ENCODE measurements at places on chromosomes 16 and 17. TPM values are rescaled to one million over a fixed set of nuclear protein-coding genes. Genes with fewer than 3 reads are reported as not detected.

ITGAX gene
- polyA plus RNA-seq: not detected

HEXIM1 gene
- 17.7 TPM for polyA plus RNA-seq

NOL3 gene
- polyA plus RNA-seq: 19.4 TPM

CCDC200 gene
- polyA plus RNA-seq: 6.1 TPM

PLLP gene
- 6.4 TPM for polyA plus RNA-seq
